ENCODE measurements at places on chromosomes 5 and 9. TPM values are rescaled to one million over a fixed set of nuclear protein-coding genes. Genes with fewer than 3 reads are reported as not detected.

- no peak for DNase-seq
Measured at GRCh38 chr5:158494541-158494940, 605.2 kb downstream of the EBF1 start.

DNA sequence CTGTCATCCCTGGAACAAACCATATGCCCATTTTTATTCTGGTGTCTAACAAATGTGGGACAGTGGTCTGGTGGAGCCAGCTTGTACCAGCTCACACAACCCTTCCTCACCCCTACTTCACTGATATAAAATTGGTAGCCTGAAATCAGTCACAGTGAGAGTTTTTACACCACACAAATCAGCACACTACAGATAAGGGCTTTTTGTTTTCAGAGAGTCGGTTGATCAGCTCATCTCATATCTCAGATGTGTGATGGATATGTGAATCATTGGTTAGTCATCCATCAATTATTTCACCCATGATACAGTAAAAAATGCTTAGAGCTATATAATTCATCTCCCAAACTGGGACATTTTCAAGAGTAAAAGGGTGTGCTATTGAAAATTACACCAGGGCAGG is 529.2 kb downstream of the EBF1 start:
- no peak for DNase-seq

GRCh38 chr9:28207657-28208056 is 634.4 kb upstream of the C9orf72 start:
- DNase-seq, result no peak

Gene SLC6A18
- not detected for total RNA-seq

Gene CDO1
- total RNA-seq, result 60.8 TPM

Gene GDNF
- 0.13 TPM for total RNA-seq
